Activated CD4-positive, alpha-beta T cell treated with anti-CD3 and anti-CD28 coated beads, Interleukin-2, amount 50 U/mL, for 1 hour (primary cell): ENCODE measurements at places on chromosomes 5 and 9.
A peak's percentile ranks its signal among the peaks of the same experiment; 100 is the strongest.

DNA sequence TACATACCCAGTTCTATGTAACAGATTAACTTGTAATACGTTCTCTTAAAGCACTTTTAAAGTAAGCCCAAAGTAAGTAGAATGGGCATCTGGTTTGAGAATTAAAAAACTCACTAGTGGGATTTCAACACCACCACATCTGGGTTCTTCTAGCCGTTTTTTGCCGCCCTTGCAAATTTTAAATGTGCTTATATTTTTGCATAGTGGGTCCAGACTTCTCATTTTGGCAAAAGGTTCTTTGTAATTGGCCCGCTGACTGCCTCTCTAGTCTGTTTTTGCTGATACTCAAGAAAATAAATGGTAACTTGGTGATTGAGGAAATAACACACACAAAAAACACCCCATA is 582 bp upstream of the FBXO4 start:
- no peak for DNase-seq

GRCh38 chr9:121601194-121601593 is 50.2 kb upstream of the DAB2IP start:
- no peak for DNase-seq

- DNase-seq, result peak; percentile 12
These were observed 3.4 kb downstream of the CLINT1 start for GRCh38 chr5:157855404-157855994.

GRCh38 chr5:126682856-126683255 is 82.1 kb downstream of the PHAX start:
- DNase-seq, result no peak

- DNase-seq, result no peak
These were observed 223.9 kb downstream of the PBX3 start for GRCh38 chr9:125971050-125971449.

GRCh38 chr5:41087461-41087860 is 16.3 kb upstream of the MROH2B start:
- DNase-seq, result no peak

- no peak for DNase-seq
These were observed 5.2 kb downstream of the CFAP77 start for GRCh38 chr9:132415181-132415580.

DNA sequence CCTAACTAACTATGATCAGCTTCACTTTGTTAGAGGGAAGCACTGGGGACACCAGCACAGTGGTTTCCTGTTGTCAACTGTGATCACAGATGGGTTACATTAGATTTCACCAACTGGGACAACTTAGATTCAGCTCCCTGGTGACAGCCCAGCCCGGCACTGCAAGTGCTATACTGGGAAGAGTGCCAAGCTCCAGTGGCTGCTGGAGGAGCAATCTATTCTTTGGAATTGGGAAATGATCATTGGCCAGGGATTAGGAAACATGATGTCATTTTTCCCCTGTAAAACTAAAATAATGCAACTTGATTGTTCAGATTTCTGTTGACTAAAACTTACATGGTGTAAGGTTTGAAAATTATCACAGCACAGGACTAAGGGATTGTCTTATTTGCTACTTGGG is 33.2 kb downstream of the PTGR1 start:
- no peak for DNase-seq

GRCh38 chr5:73774924-73775323 is 148.9 kb downstream of the ARHGEF28 start:
- DNase-seq, result no peak

DNA sequence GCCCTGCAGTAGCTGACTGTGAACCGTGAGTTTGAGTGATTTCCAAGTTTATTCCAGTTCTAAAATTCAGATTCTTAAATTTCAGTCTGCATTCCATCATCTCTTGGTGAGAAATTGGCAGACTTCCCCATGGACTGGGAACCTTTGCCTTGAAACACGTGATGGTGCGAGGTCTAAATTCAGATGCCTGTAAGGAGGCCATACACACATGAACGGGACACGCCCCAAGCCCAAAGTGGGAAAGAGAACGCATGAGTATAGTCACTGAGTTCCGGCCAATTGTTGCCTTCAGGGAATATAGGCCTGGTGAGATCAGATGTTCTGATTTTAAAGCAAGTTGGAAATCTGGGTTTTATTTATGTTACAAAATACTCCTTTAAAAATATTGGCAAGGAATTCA is 1084.4 kb upstream of the WWC1 start:
- DNase-seq, result no peak

- DNase-seq, result no peak
These were observed 577.2 kb downstream of the MTRR start for GRCh38 chr5:8446179-8446578.

GRCh38 chr9:89077519-89077918 is 86.3 kb downstream of the S1PR3 start:
- no peak for DNase-seq
